Right ventricle myocardium superior (tissue), 1 donor: ENCODE measurements at places on chromosomes 7 and 10.

DNA sequence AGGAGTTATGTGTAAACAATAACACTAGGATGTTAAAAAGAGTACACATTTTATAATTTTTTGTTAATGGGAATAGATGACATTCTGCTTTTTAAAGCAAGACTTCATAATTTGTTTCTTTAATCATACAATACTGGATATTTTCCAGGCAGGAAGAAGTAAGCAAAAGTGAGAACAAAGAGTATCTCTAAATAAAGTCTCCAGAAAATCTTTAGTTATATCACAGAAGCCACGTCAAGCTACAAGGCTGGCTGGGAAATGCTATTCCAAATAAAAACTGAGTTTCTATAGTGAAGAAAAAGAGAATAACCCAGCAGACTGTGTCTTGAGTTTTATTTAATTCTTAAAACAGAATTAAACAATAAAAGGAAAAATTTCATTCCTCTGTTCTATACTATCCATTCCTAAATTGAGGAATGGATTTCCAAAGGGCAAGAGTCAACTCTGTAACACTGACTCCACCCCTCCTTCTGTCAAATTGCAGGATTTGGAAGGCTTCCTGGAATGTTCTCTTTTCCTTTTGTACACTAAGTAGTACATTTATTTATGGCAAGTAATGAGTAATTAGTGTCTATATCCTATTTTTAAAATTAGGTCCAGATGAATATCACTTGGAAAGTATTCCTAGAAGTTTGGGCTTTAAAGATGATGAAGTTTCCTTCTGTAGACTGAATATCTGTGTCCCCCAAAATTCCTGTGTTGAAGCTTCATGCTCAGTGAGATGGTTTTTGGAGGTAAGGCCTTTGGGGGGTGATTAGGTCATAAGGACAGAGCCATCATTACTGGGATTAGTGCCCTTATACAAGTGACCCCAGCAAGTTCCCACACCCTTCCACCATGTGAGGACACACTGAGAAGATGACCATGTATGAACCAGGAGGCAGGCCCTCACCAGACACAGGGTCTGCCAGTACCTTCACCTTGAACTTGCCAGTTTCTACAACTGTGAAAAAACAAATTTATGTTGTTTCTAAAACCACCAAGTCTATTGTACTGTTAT, 290.9 kb downstream of the CRPPA start:
- DNase-seq = no peak

GRCh38 chr10:89074120-89074519, 83.5 kb downstream of the FAS start:
- DNase-seq = peak; percentile 76

DNA sequence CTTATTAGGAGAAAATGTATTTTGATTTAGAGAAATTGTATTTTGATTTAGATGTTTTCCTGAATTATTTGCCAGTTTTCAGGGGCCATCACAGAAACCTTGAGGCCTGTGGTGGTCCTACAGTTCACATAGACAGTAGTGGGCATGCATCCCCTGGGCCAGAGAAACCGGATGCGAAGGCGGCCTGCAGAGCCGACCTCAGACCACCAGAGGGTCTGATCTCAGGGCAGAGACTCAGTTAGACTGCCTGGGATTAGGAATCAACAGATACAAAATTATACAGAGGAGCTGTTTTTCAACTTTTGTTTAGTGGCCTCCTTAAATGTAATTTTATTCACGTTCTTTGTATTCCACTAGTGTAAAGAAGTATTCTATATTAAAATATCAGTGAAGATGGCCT, 158.4 kb downstream of the PAXIP1 start:
- no peak for DNase-seq

DNA sequence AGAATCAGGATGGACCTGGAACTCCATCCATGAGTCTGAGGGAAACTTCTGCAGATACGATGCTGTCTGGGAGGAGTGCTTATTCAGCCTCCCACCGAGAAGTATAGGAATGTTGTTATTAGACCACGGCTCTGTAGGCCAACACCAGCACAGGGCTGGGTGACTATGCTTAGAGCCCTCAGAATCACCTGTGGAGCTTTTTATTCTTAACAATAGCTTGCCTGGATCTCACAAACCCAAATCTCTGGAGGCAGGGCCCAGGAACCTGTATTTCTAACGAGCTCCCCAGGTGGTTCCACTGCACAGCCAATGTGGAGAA, 55.6 kb upstream of the ARID5B start:
- no peak for DNase-seq

- peak; percentile 67 for DNase-seq
Measured at GRCh38 chr7:74466196-74466813, 12.6 kb downstream of the GTF2IRD1 start.

DNA sequence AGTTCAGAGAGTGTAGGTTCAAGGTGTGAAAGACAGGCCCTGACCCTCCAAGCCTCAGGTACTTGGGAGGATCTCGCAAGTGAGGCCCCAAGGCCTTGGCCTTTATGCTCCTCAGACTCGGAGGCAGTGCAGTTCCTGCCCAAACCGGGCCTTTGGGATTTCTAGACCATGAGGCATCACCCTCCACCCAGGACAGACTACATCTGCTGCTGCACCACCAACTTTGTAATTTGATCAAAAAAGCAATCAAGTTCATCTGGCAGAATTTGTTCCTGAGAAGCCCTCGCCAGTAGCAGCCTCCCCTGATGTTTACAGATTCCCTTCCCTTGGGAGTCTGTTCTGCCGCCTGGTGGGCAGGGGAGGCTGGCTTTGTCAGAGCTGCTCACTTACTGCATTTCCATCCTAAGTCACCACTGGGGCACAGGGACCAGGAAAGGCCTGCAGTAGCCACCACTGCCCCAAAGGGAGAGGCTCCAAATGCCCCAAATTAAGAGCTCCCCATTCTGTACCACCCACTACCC, 2.1 kb downstream of the CAMK2G start:
- no peak for DNase-seq

DNA sequence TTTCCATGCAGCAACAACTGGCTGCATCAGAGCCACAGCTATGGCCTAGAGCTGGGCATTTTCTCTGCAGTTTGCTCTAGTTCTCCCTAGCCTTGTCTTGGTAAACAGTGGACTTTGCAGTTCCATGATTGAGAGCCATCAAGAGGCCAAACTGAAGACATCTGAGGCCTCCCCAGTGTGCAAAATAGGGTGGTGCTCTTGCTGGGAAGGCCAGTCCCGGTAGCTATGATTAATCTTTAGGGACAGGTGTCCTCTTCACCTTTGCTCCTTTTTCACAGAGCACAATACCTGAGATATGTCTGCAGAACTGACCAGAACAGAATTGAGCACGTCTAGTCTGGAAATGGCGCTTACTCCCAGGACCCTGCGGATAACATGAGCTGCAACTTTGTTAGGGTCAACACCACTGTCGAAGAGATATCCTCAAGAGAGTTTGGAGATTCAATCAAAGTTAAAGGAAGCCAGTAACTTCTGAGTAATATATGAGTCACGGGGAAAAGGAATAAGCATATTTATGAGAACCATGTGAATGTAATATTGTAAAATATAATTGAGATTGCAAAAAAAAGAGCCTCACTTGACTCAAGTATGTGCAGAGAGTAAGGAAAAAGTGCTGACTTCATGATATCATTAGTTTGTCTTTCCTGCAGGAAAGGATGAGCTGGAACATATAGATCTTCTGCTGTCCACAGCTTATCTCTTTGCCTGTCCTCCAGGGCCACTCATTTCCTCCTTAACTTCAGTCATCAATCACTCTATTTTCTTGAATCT, 76.7 kb downstream of the ANK3 start:
- no peak for DNase-seq

GRCh38 chr7:30027740-30028215, 434 bp upstream of the PLEKHA8 start:
- no peak for DNase-seq

DNA sequence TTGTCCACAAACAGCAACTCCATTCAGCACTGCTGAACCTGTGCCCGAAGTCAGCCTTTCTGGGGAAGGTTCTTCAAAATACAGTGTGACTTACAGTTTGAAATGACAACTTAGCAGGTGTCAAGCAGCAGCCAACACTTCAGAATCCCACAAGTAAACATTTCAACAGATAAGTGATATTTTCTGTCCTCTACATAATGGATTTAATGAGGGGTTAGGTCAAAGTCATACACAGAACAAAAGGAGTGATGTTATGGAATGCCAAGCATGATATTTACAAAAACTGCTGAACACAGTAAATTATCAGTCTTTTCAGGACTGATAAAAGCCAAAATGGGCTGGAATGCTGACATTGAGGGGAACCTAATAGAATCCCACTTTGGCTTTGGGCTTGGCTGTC, 77.6 kb upstream of the JAZF1 start:
- DNase-seq = no peak

- no peak for DNase-seq
Measured at GRCh38 chr10:8065651-8066050, 11.2 kb downstream of the GATA3 start.

DNA sequence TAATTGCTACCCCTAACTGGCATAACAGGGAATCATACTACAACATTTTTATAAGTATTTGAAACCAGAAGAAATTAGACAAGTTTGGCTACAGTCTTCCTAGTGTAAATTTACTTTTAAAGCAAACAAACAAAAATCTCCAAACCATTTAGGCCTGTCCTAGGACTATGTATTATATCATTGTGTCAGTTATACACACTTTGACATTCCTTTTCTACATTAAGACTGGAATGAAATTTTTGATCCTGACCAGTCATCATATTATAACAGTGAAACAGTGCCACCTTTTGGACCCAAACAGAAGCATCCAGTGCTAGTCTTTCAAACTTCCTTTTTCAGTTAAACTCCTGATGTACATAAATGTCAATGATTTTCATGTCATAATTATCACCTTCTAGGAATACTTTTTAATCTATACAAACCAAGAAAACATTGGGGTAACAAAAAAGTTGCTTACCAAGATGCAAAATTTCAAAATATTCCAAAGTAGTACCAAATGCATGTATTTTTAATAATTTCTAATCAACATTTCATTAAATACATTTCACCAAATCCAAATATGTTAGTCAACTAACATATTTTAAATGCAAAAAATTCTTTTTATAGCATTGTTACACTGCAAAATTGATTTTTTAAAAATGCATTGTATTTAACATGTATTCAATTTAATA, 75.7 kb downstream of the IMMP2L start:
- DNase-seq = no peak

DNA sequence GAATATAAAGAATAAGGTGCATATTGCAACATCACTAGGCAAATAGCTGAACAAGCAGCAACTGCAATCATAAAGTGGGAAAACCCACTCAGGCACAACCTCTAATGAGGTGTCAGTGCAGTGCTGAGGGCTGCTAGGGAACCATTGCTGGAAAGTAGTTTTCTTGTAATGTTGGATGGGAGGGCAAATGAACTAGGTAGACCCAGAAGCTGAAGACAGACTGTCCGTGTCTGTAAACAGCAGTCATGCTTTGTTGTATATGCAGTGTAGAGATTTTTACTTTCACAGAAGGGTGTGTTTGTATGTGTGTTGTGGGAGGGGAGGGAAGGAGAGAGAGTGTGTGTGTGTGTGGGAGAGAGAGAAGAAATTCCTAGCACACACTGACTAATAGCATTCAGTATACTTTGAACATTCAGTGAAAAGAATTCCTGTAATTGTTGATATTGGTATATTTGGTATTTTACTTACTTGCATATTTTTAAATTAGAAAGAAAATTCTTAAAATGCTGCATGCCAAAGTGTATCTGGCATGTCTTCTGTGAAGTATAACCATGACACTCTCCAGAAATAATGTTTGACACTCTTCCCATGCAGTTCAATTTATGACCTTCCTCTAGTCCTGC, 28.8 kb downstream of the ITGB8 start:
- DNase-seq = no peak

- no peak for DNase-seq
Measured at GRCh38 chr7:115094163-115094562, 172.3 kb downstream of the MDFIC start.

GRCh38 chr7:128829391-128830166, 627 bp upstream of the FLNC start:
- peak; percentile 67 for DNase-seq

GRCh38 chr10:44385026-44385695, at the start of gene CXCL12:
Gene CXCL12 (minus strand): TSS chr10:44385097. CDS start chr10:44385005, 92 bp downstream.
- DNase-seq = peak; percentile 76

- DNase-seq = no peak
Measured at GRCh38 chr10:85545874-85546273, 820.7 kb downstream of the GRID1 start.

DNA sequence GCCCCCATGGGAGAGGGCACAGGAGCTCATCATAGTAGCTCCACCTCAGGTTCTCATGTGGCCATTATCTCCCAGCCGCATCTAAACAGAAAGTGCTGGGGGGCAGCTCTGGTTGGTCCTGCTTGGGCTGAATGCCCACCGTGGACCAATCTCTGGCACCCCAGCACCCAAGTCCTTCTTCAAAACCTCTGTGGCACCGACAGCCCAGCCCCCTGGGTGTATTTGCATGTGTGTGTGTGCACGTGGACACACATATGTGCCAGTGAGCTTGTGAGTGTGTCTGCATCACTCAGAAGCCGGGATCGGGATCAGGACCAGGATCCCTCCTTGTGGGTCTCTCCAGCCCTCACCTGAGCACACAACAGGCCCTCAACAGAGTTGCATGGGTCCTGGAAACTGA, 68.2 kb downstream of the ALOX5 start:
- DNase-seq = no peak

- no peak for DNase-seq
Measured at GRCh38 chr10:57142925-57143576, 782.0 kb upstream of the ZWINT start.

- DNase-seq = peak; percentile 85
Measured at GRCh38 chr10:86900955-86901354, 56.5 kb downstream of the MMRN2 start.

DNA sequence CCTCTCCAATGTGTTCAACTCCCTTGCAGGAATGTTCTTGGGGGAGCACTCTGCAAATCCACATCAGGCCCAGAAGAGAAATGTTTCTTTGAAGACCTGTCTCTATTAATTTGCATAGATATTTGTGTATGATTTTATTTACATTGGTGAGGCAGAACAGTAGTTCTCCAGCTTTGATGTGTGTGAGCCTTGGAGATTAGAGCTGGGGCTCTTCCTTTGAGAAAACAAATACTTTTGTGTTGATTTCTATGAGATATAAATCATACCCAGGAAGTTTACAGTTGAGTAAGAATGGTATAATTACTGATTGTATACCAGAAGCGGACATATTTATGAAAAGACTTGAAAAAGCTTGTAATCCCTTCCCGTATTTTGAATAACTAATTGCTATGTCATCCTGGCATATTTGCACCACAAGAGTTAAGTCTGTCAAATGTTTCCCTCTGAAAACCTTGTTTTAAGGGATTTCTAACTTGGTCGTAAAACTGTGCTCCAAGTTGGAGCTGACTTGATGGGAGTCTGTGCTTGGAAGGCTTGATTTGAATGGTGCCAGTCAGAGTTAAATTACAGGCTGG, 468.5 kb downstream of the LRMDA start:
- no peak for DNase-seq
